Panc1 (cell line): ENCODE measurements at places on chromosomes 2 and 18. TPM values are rescaled to one million over a fixed set of nuclear protein-coding genes. Genes with fewer than 3 reads are reported as not detected.

WNT6 gene
- 8.1 TPM for total RNA-seq

ATP8B1 gene
- 12.5 TPM for total RNA-seq

ATOH8 gene
- 3.8 TPM for total RNA-seq

RMC1 gene
- 57.4 TPM for total RNA-seq

ACMSD gene
- not detected for total RNA-seq

LYG2 gene
- not detected for total RNA-seq

DNA sequence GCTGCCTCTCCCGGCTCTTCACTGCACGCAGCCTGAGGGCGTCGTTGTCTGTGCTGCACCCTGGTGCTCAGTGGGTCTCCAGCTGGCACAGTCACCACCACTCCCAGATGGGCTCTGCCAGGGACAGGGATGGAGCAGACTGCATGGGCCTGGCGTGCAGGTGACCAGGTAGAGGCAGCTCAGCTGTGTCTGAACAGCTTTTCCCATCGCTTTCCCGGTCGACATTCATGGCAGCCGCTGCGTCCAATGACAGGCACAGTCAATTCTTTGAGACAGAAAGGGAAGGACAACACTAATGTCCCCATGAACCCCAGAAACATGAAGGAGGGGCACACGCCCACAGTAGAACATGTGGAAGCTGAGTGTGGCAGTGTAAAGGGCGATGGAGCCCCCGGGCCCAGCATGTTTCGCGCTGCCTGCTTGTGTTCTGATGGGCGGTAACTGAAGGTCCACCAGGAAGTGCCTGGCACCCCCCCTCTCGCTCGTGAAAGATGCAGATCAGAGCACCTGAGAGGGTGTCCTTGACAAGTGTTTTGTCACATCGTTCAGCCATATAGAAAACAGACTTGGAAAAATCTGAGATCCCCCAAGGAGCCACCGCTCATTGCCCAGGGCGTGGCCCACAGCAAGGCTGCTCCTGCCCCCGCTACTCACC is 122.4 kb downstream of the NFATC1 start:
- H3K36me3 ChIP-seq = no peaks in the 10 kb centered on the region
- no peak overlapping the region for H3K27ac ChIP-seq
- no peaks in the 10 kb centered on the region for H3K4me1 ChIP-seq
- no peaks in the 10 kb centered on the region for H3K27me3 ChIP-seq
- no peak for DNase-seq

- DNase-seq = no peak
- no peak overlapping the region for H3K4me3 ChIP-seq
- H3K4me1 ChIP-seq = peaks cover 5% of the 10 kb centered on the region
- H3K36me3 ChIP-seq = peaks cover 8% of the 10 kb centered on the region
- H3K27me3 ChIP-seq = no peaks in the 10 kb centered on the region
Observed at GRCh38 chr2:32159678-32160077, 6.0 kb upstream of the SLC30A6 start.

DNA sequence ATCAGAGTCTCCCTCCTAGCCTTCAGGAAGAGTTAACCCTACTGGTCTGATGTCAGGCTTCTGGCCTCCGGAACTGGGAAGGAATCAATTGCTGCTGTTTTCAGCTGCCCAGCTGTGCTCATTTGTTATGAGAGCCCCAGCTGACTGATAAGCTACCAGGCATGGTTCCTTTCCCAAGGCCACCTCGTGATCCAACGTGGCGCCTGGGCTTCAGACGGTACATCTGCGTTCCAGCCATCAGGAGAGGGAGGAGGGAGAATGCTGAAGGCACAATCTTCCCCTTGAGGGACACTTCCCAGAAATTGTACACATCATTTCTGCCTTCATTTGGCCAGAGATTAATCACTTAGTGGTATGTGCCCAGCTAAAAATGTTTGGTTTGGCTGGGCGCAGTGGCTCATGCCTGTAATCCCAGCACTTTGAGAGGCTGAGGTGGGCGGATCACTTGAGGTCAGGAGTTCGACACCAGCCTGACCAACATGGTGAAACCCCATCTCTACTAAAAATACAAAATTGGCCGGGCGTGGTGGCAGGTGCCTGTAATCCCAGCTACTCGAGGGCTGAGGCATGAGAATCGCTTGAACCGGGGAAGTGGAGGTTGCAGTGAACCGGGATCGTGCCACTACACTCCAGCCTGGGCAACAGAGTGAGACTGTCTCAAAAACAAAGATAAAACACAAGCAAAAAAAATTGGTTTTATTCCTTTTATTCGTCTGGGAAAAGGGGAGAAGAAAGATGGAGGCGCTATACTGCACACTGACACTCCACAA is 10.5 kb upstream of the ARMC9 start:
- H3K36me3 ChIP-seq = no peaks in the 10 kb centered on the region
- no peak overlapping the region for H3K27ac ChIP-seq
- no peaks in the 10 kb centered on the region for H3K27me3 ChIP-seq
- no peaks in the 10 kb centered on the region; the same call in 1 of the 2 replicates for H3K4me1 ChIP-seq
- H3K4me3 ChIP-seq = no peak overlapping the region

DNA sequence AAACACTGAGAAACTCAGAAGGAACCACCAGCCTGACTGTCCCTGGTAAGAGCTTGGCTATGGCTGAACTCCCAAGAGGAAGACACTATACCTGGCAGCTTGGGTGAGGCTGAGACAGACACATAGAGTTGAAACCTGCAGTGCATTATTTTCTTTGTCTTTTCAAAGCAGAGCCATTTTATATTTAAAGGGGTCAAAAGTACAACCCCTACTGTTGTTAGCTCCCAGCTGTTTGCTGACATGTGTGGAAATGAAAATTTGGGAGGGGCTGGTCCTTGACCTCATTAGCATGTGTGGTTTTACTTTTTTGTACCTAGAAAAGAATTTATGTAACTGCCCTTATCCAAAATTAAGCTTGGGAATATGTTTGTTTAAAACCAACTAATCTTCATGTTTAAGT is 309.0 kb downstream of the RPRM start:
- no peaks in the 10 kb centered on the region for H3K36me3 ChIP-seq
- H3K27ac ChIP-seq = no peak overlapping the region
- H3K4me3 ChIP-seq = no peak overlapping the region
- no peak for DNase-seq

GRCh38 chr2:121491518-121491917 is 39.2 kb upstream of the RNU4ATAC start:
- H3K4me1 ChIP-seq = peaks cover 8% of the 10 kb centered on the region; the same call in 1 of the 2 replicates
- DNase-seq = no peak
- H3K27me3 ChIP-seq = no peaks in the 10 kb centered on the region
- no peak overlapping the region for H3K4me3 ChIP-seq
- H3K27ac ChIP-seq = no peak overlapping the region

- no peaks in the 10 kb centered on the region for H3K36me3 ChIP-seq
- DNase-seq = no peak
- no peaks in the 10 kb centered on the region; the same call in 1 of the 2 replicates for H3K27me3 ChIP-seq
- no peak overlapping the region for H3K27ac ChIP-seq
- no peaks in the 10 kb centered on the region for H3K4me1 ChIP-seq
- no peak overlapping the region for H3K4me3 ChIP-seq
Observed at GRCh38 chr2:218964041-218964771, 4.7 kb downstream of the CDK5R2 start.

- no peaks in the 10 kb centered on the region for H3K4me1 ChIP-seq
- no peaks in the 10 kb centered on the region for H3K27me3 ChIP-seq
- H3K36me3 ChIP-seq = no peaks in the 10 kb centered on the region
- H3K4me3 ChIP-seq = no peak overlapping the region
Observed at GRCh38 chr2:237980751-237981150, 13.9 kb downstream of the UBE2F start.

- no peaks in the 10 kb centered on the region; the same call in 1 of the 2 replicates for H3K36me3 ChIP-seq
- no peaks in the 10 kb centered on the region for H3K27me3 ChIP-seq
- H3K27ac ChIP-seq = peak overlapping the region; percentile 78
- no peak for DNase-seq
- peaks cover 18% of the 10 kb centered on the region for H3K4me1 ChIP-seq
Observed at GRCh38 chr2:84904717-84905174, 710 bp upstream of the TMSB10 start.
